ENCODE measurements at places on chromosomes 1 and 21. TPM values are rescaled to one million over a fixed set of nuclear protein-coding genes. Genes with fewer than 3 reads are reported as not detected.

- DNase-seq: peak; percentile 50
These were observed 5.8 kb upstream of the ALDH4A1 start for GRCh38 chr1:18907917-18908845.

GRCh38 chr1:91557039-91557690 is 56.5 kb downstream of the CDC7 start:
- DNase-seq: no peak

- DNase-seq: no peak
These were observed 184.7 kb upstream of the SGIP1 start for GRCh38 chr1:66349242-66349641.

DNA sequence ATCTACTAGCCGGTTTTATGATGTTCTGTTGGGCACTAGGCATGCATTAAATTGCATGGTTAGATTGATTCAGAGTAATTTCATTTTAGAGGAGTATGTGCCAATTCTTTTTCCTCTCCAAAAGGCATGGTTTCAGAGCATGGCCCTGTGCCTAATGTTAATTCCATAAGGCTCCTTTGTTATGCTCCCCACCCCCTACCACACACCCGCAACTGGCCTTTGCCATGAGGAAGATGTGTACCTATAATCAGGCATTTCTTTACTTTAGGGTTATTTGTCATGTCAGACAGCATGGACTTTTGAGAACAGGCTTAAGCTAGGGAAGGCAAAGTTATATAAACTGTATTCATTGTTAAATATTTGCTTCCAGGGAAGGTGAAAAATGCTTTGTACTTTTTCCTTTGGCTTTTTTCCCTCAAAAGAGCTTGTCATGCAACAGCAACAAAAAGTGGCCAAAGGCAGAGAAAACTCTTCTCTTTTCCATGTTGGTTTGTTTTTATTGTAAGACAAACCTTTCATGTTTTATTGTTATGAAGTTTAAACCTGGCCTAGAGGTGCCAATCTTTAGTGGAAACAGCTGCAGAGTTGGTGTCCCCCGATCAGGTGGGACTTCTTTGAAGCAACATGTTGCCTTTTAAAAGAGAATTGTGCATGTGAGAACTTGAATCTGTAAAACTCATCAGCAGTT is 24.3 kb upstream of the NBL1 start:
- DNase-seq: no peak

Gene RXRG
- total RNA-seq: 0.08 TPM

Gene COL18A1
- 260 TPM for total RNA-seq

Gene LCE2C
- not detected for total RNA-seq

- no peak for DNase-seq
These were observed 53.1 kb upstream of the CYP2J2 start for GRCh38 chr1:59979666-59980065.

Gene HSPB7
- total RNA-seq: 94.0 TPM

DNA sequence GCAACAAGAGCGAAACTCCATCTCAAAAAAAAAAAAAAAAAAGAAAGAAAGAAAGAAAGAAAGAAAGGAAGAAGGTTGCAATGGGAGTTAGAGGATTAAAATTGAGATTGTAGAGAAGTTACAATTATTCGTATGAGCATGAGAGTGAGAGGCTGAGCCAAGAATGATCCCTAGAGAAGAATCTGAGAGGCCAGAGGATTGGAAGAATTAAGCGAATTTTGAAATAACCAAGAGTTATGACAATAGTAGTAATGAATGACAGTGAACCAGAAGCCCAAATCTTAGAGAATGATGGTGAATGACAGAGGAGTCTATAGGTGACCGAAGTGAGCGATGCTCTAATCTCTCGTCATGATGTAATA is 369 bp upstream of the ZYG11B start:
- DNase-seq: no peak

GRCh38 chr1:78383923-78384322 is 106.9 kb upstream of the PTGFR start:
- DNase-seq: no peak

DNA sequence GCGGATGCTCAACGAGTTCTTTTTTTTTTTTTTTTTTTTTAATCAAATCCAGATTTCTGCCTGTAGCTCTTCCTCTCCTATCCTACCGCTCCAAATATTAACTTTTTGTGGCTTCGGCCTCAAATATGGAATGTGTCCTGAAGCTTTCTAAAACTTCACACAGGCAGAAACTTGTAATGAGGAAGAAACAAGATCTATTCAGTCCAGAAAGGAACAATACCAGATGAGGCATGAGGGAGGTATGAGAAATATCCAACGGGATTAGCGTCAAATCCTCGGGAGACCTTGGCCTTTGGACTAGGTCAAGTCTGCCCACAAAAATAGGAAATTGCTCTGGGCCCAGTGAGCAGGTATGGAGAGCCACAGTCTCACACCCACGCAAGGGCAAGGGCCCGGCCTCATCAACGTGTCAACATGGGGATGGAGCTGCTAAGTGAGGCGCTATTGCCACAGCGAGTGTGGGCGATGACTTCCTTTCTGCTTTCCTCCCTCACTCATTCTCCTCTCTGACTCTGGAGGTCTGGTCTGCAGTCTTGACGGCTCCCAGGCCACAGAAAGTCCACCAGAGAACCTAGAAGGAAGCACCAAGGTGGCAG is 66.6 kb downstream of the BCAR3 start:
- peak; percentile 62 for DNase-seq

Gene GPR37L1
- total RNA-seq: not detected

GRCh38 chr1:151710187-151710840 is 6.3 kb downstream of the CELF3 start:
- DNase-seq: peak; percentile 23

Gene POLR3GL
- total RNA-seq: 36.0 TPM

DNA sequence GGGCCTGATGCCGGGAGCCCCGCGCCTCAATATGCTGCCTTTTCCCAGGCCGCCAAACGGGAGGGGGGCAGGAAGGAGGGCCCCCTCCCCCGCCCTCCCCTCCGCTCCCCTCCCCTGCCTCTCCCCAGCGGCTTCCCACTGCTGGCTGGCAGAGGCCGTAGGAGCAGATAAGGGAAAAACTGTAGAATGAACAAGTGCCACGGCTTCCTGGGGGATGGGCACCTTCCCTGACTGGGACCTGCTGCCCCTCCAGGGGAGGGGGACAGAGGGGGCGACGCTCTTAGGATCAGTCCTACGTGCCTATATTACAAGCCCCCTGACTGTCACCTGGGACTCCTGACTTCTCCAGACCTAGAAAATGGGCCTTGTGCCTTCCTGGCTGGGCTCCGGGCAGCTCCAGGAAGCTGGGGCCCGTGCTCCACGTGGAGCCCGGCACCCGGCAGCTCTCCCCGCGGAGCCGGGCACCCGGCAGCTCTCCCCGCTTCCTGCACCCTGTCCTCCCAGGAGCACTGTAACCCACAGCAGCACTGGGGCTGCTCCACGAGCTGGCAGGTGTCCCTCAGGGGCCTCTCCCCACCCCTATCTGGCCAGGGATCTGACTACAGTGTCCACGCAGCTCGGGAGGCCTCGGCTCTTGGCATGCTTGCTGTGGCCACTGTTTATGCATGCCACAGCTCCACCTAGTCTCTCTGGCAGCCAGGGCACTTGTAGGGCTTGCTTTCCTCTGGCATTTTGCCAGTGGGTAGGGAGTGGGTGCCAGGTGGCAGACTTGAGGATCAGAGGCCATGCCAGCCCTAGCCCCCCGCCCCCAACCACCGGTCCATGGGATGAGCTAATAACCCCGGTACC is 674 bp upstream of the HES5 start:
- DNase-seq: no peak

GRCh38 chr1:17098446-17099317 is 20.6 kb downstream of the PADI2 start:
- peak; percentile 90 for DNase-seq

- no peak for DNase-seq
These were observed 783 bp downstream of the CD1B start for GRCh38 chr1:158330391-158331105.

GRCh38 chr1:27491748-27492700 is 2.1 kb upstream of the WASF2 start:
- DNase-seq: peak; percentile 96

DNA sequence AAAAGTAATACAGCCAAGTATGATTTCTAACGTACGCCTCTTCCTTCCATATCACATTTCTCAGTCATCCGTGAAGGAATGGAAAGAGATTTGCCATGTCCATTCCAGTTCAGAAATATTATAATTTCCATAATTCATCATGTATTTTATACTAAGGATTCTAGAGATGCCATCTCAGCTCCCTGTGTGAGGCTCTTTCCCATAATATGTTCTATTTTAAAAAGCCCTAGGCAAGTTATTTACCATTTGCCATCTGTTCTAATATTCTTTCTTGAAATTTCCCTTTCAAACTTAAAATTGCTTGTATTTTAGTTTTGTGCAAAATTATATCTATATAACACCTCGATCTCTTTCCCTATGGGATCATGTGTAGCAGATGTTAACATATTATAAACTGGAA is 106.7 kb downstream of the FMN2 start:
- DNase-seq: no peak

- no peak for DNase-seq
These were observed 1592.9 kb downstream of the MRPL39 start for GRCh38 chr21:24014381-24014780.

Gene C1orf185
- not detected for total RNA-seq

Gene MTFR1L
- total RNA-seq: 81.6 TPM

- DNase-seq: peak; percentile 86
These were observed 1.6 kb upstream of the ENO1 start for GRCh38 chr1:8879922-8880676.

DNA sequence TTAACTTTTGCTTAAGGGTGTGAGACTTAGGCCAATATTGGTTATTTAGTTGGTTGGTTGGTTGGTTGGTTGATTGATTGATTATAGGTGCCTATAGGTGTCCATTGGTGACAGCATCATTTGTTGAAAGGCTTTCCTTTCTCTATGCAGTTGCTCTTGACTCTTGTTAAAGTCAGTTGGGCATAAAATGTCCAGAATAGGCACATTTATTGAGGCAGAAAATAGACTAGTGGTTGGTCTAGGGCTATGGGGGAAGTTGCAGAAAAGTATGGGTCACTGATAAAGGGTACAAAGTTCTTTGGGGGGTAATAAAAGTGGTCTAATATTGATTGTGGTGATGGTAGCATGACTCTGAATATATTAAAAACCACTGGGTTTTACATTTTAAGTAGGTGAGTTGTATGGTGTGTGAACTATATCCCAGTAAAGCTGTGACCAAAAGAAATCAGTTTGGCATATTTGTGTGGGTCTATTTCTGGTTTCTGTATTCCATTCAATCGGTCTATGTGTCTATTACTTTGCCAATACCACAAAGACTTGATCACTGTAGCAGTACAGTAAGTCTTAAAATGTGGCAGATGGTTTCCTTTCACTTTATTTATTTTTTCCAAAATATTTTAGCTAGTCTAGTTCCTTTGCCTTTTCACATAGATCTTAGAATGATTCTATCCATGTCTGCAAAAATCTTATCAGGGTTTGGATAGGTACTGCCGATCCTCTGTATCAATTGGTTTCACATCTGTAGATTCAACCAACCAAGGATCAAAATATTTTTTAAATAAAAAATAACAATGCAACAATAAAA is 63.0 kb downstream of the ATP1A1 start:
- no peak for DNase-seq

- DNase-seq: peak; percentile 52
These were observed 178.6 kb downstream of the TGFBR3 start for GRCh38 chr1:91707114-91707889.

DNA sequence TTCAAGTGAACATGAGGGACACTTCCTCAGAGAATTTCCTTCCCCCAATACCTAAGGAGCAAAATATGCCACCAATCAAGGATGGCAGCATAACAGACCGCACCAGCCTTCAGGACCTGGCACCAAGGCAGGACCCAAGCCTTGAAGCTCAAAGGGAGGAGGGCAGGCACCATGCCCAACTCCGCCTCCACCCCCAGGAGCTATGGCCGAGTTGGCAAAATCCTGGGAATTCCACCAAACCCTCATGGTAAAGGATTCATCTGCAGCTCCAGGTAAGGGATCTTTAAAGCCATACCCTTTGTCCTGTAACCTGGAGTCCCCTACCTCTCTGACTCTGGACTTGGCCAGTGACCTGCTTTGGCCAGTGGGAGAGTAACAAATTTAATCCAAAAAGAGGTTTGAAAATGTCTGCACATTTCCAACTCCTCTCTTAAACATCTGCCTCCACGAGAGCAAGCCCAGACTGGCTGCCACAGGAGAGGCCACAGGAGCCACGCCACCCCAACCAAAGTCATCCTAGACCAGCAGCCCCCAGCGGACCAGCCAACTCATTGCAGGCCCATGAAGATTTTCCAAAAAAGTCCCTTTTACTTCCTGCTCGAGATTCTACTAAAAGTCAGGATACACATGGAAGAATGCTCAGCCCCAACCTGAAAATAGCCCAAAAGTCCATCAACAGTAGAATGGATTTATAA is 41.9 kb downstream of the NPHP4 start:
- no peak for DNase-seq

GRCh38 chr1:245059806-245060424 is 94.9 kb upstream of the KIF26B start:
- no peak for DNase-seq

GRCh38 chr1:21659099-21659923 is 9.8 kb downstream of the RAP1GAP start:
- DNase-seq: peak; percentile 54

Gene ZNF436
- total RNA-seq: 18.8 TPM
